SW480 (cell line): ENCODE measurements at places on chromosomes 12 and 14.
A peak's percentile ranks its signal among the peaks of the same experiment; 100 is the strongest.

DNA sequence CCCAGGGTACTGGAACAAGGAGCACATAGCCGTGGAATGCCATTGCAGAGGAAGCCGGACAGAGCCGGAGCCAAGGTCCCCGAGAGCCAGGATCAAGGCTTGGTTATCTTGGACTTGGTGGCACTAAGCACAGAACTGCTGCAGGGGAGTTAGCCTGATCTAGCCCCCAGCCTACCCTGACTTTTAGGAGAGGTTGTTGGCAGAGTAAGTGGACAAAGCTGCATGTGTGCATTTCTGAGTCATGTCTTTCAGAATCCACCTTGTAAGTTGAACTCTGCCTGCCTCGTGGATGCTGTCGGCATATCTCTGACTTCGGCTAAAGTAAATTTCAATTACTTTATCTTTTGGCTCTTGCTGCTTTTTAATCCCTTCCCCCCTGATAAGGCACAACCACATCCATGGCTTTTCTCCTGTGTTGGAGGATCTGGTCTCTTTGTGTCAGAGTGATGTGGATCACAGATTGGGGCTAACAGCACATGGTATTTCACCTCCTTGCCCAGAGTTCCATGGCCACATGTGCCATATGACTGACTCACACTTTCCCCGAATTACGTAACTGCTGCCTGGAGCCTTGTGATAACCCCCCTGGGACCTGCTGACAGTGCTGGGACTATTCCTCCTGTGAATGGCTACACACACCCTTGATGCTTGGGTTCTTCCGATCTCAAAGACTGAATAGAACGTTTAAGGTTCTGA lies 240.3 kb downstream of the EMP1 start:
- DNase-seq, result no peak

GRCh38 chr14:89408907-89409700 lies 7.9 kb downstream of the FOXN3 start:
- DNase-seq, result no peak

DNA sequence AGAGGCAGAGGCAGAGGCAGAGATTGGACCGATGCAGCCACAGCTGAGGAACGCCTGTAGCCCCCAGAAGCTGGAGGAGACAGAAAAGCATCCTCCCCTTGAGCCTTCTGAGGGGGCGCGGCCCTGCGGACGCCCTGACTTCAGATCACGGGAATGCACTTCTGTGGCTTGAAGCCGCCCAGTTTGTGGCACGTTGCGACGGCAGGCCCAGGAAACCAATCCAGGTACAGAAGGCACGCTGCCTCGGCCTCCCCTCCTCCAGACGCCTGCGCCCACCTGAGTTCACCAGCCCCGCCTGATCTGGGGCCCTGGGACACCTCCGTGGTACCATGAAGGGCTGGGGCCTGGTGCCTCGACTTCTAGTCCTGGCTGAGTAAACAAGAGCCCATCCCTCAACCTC lies 82.0 kb downstream of the NCOR2 start:
- no peak for DNase-seq

GRCh38 chr14:32677129-32677780 lies 261.4 kb upstream of the NPAS3 start:
- no peak for DNase-seq

- no peak for DNase-seq
Observed at GRCh38 chr12:15848606-15849005, 33.6 kb upstream of the STRAP start.

DNA sequence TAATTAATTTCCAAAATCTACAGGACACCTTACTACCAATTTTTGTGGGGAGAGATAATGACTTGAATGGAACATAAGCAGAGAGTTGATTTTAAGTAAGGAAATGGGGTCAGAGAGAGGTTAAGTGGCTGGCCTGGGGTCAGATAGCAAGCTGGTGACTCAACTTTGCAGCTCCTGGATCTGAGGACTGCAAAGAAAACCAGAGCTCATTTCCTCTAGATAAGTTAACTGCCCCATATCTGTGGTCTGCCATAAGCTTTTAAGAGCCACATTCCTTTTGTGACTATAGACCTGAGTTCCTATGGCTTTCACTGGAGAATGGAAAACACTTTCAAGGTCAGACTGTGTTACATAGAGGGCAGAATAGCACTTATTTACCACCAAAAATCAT lies 201.2 kb upstream of the PRICKLE1 start:
- peak; percentile 70 for DNase-seq

- peak; percentile 87 for DNase-seq
Observed at GRCh38 chr12:69068448-69068847, 135.5 kb upstream of the CPM start.

GRCh38 chr12:19299765-19300164 lies 139.5 kb upstream of the AEBP2 start:
- no peak for DNase-seq

DNA sequence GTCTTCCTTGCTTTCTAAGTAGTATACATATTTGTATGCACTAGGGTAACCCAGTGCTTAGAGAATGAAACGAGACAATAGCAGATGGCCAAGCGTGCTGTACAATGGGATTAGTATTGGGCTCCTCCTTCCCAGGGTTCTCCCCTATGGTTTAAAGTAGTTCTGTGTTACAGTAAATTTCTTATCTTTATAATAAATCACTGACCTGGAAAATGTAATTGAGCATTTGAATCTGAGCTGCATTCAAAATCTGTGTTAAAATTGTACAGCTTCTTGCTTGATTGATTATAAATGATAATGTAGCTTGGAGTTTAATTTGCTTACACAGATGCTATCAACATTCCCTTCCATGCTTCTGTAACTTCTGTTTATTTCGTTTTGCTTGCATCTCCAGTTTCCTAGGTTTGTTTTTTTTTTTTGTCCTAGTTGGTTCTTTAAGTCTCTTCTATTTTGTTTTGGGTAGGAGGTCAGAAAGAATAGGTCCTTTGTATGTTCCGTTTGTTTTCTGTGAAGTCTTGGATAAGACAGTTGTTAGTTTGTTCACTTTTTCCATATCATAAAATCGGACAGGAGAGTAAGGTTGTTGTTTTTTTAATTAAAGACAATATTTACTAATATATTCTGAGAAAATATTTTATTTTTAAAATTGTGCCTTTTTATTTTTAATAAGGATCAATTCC lies 171.2 kb downstream of the ERC1 start:
- no peak for DNase-seq

- DNase-seq, result no peak
Observed at GRCh38 chr14:103718572-103718971, 3.0 kb downstream of the ZFYVE21 start.

- DNase-seq, result no peak
Observed at GRCh38 chr12:79295572-79295971, 395.2 kb downstream of the PAWR start.

GRCh38 chr14:77310026-77310425 lies 10.7 kb downstream of the POMT2 start:
- DNase-seq, result no peak

DNA sequence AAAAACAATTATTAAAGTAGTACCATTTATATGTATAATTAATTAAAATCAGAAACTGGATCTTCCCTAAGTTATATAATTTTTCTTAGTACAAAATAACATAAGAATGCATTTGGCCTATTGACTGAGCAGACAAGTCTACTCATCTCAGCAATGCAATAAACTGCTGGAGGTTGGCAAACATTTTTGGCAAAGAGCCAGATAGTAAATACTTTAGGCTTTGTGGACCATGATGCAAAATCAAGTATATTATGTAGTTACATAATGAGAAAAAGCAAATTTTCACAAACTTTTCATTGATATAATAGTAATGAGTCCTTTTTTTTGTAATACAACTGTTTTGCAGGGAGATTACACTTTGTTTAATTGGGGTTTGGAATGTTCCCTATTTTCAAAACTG lies 30.9 kb downstream of the ERGIC2 start:
- DNase-seq, result peak; percentile 4
